ENCODE measurements at places on chromosomes 7 and 10.
A peak's percentile ranks its signal among the peaks of the same experiment; 100 is the strongest.

DNA sequence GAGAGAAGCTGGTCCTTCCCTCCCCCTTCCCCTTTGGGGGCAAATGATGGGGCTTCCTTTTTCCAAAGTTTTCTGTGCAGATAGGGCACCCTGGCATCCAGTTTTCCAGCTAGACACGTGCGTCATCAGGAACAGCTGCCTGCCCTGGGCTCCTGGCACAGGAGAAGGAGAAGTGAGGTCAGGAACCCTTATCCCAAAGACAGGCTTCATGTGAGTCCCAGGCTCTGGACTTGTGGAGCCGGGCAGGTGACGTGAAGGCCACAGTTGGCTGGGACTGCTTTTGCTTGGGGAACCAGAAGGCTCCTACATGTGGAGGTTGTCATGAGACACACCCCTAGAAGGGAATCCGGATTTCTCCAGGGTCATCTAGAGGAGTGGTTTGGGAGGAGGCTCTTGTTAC, 66.5 kb downstream of the RBM20 start:
- ATAC-seq, result no peak

GRCh38 chr7:127477295-127478023, 85.0 kb upstream of the ZNF800 start:
- no peak for ATAC-seq

DNA sequence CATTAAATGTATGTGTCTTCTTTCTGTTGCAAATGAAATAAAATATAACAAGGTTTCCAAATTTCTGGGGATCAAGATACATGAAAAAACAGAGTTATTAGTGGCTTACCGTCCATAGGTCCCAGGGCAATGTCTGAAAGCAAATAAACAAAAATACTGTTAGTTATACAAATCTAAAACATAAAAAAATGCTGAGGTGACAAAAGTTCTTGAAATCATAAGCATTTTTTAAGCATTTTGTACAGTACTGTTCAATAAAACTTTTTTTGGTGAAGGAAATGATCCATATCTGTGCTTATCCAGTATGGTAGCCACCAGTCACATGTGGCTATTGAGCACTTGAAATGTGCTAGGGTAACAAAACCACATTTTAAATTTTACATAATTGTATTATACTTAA, 158.6 kb upstream of the TARP start:
- no peak for ATAC-seq

DNA sequence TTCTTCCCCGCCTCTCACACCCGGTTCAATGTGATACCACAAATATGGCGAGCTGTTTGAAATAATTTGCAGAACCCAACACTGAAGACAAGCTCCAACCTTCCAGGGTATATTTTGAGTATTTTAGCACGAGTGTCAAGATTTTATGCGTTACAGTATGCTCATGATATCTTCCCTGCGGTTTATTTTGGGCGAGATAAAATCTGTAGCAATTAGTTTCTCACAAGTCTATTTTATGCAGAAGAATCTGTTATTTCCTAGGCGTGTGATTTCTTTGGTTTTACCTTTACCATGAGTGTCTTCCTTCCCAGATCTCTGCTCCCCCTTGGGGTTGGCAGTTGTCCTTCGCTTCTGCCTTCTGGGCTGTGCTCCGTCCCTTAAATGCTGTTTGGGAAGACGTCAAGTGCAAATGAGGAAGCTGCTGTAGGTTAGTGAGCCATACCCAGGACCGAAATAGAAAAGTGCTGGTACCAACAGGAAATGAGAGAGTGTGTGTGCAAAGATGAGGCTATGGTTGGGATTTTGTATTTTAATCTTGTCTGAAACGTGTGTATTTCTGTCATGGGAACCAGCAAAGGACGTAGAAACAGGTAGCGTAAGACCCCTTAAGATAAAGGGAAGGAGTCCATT, 299.8 kb downstream of the KLF6 start:
- no peak for ATAC-seq

DNA sequence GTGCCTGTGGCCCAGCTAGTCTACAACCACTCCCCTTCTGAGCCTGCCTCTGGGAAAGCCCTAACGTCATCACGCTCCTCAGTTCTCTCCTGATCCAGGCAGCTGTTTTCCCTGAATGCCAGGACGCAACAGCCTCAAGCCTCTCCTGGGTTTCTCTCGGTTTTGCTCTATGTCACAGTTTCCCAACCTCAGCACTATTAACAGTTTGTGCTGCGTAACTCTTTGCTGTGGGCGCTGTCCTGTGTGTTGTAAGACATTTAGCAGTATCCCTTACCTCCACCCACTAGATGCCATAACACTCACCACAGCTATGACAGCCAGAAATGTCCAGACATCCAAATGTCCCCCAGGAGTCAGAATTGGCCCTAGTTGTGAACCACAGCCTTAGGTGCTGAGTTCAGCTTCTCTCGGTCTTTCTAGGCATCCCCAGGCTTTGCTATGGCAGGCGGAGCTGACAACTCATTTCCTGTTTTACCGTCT, 226.3 kb upstream of the NPVF start:
- no peak for ATAC-seq

- no peak for ATAC-seq
Measured at GRCh38 chr7:17626235-17626634, 314.1 kb downstream of the SNX13 start.

DNA sequence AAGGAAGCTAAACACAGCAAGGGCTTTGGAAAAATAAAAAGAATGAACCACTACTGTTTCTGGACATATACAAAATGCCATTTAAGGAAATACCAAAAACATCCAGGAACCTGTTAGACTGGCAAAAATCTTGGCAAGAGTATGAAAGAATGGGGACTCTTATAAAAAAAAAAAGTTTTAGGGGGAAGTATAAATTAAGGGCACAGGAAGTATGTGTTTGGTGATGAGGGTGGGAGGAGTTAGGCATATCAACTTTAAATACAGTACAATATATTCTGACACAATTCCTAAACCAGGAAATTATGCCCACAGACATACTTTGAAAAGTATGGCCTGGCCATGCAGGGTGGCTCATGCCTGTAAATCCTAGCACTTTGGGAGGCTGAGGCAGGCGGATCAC, 74.2 kb downstream of the WAPL start:
- ATAC-seq, result no peak

DNA sequence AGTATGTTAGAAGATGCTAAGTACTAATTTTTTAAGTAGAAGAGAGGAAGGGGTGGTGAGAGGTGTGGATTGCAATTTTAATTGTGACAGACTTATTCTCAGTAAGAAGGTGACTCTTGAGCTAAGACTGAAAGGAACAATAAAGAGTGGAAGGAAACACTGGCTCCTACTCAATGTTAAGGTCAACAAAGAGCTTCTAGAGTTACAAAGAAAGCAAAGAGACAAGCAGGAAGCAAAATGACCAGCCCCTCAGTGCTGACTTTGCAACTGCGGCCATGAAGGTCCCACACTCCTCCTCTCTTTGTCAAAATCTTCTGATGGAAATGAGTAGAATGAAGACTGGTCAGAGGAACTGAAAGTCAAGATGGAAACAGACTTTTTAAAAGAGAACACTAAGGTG, 79.9 kb upstream of the FOXI2 start:
- no peak for ATAC-seq

GRCh38 chr10:123395906-123396305, 241.7 kb downstream of the BUB3 start:
- ATAC-seq, result no peak

DNA sequence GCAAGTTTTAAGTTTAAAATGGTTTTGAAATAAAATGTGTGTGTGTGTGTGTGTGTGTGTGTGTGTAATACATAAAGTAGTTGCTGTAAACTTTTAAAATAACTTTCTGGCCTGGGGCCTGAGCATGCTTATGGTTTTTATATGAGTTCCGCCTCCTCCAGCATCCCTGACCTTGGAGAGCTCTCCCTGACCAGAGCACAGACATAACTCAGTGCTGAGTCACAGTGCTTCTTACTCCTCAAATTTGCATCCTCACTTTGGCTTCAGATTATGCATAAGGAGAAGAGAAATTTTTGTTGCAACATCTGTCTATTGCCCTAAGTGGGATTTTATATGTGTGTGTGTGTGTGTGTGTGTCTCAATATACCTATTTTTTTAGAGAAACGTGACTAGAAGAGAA, 200.8 kb downstream of the ELMO1 start:
- no peak for ATAC-seq

DNA sequence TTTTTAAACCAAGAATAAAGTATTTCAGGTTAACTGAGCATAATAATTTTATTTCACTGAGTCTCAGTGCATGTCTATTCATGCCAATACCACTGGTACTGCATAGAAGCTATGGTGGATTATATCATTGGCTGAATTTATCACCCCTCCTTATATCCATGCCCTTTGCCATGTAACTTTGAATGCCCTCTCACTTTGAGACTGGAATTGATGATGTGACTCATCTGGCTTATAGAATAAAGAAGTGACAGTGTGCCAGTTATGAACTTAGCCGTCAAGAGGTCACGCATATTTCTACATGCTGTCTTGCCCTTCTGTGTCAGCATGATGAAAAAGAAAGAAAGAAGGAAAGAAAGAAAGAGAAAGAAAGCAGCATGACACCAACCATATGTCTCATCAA, 20.7 kb upstream of the ABLIM1 start:
- ATAC-seq, result 0 out of 3 replicates have a peak, but pooled peaks have one; percentile 14

DNA sequence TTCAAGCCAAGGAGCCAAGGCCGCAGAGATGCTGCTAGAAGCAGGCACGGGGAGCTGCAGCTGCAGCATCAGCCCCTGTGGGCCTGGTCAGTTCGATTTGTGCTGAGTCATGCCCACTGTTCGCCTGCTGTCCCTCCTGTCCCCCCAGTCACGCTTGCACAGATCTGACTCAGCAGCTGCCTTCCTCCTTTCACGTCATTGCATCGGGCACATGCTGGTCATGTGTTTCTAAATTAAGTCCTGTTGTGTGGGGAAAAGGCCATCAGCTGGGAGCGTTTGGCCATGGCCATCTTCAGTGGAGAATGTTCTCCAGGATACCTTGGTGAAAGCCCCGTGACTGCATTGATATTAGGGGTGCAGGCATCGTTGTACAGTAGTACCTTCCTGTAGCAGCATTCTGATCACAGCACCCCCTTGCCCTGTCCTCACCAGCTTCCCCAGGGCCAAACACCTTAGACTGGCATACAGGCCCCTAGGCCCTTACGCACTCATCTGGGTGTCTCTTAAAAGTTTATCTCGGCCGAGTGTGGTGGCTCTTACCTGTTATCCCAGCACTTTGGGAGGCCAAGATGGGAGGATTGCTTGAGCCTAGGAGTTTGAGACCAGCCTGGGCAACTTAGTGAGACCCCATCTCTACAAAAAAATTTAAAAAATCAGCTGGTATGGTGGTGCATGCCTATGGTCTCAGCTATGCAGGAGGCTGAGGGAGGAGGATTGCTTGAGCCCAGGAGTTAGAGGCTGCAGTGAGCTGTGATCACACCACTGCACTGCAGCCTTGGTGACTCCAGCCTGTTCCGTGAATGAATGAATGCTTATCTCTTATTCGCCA, 23.2 kb downstream of the POR start:
- peak; percentile 83 for ATAC-seq

DNA sequence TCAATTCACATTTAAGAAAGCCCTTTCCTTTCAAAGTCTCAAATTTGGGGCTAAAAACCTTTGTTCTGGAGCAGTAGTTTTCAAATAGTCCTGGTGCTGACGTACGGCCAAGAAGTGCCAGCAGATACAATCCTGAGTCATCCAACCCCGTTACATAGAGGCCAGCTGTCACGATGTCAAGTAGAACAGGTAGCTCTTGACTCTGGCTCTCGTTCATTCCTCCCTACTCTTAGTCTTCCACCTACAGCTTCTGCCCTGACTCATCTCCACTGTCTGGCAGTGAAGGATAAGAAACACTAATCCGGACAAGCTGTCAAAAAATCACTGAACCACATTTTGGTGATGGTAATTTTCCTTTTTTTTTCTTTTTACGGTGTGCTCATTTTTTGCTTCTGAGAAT, 132.4 kb upstream of the PTN start:
- ATAC-seq, result peak; percentile 65

GRCh38 chr10:124707551-124707950, 36.6 kb downstream of the FAM53B start:
- no peak for ATAC-seq

DNA sequence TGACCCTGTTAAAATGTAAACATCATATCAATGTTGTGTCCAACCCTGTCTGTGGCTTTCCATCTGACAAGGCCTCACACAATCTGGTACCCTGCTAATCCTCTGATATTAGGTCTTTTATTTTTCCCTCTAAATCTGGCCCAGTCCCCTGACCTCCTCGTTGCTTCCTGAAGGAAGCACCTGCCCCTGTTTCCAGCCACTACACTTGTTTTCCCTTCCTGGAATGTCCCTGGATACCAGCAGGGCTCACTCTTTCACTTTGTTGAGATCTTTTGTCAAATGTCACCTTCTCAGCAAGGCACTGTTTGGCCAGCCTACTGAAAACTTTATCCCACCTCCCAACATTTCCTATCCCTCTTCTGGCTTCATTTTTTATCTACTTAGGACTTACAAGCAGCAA, 2.1 kb downstream of the SAMD9L start:
- ATAC-seq, result no peak

DNA sequence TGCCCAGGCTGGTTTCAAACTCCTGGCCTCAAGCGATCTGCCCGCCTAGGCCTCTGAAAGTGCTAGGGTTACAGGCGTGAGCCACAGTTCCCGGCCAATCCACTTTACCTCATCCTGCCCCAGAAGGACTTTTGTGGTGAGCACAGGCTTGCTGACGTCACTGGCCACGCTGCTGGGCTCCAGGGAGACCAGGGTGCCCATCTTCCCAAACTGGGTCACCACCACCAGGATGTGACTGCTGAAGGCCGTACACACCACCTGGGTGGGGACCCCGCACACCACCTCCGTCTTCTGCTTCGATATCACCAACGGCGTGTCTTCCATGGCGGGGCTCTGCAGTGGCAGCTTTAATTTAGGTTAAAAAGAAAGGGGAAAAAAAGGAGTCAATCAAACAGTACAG, 816 bp downstream of the PSMG3 start:
- ATAC-seq, result no peak

GRCh38 chr10:93220296-93221170, 146.8 kb downstream of the CYP26A1 start:
- ATAC-seq, result no peak

DNA sequence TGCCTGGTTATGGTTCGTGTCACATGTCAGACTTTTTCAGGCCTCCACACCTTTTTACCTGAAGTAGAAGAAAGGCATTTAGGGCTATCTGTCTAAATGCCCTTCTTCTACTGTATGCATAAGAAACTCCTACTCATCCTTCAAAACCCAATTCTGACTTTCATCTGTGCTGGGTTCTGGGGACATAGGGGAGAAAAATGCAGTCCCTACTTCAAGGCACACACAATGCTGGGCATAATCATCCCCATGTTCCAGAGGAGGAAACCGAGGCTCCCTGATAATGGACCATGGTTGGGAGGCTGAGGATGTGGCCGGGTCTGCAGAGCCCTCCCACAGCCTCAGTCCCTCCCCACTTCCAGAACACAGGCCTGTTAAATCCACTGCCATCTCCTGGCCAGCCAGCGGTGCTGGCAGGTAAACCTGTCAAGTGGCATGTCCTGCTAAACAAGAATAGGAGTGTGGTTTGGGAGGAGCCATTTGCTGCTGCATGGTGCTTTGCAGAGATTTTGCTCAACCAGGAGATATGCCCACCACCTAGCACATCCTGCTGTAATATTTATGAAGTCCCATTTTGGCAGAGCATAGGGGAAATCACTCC, 32.0 kb downstream of the GRID1 start:
- no peak for ATAC-seq
